ENCODE measurements at places on chromosomes 6 and 20.

DNA sequence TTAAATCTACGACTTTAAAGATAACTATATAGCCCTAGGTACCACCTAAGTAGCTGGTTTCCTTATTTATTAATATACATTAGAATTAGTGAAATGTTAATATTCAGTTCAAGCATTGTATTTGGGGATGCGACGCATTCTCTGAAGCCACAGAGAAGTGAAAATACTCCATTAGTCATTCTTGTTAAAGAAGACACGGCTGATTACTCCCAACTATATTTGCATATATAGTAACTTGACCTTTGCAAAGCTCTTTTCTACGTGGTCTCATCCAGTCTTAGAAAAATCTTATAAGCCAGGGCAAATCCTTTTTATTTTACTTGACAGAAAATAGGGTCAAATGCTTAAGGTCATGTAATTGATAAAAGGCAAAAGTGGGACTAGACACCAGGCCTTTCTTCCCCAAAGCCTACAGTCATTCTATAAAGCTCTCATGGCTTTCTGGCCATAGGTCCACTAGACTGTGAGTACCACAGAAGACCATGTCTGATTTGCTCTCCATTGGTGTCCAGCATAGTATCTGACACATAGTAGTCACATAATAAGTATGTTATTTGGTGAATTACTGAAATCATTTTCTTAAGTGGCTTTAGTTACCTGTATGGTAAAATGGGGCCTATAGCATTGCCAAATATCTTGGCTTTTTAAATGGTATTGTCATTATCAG is 11.3 kb downstream of the ZHX3 start:
- no peak for DNase-seq

- DNase-seq, result no peak
Measured at GRCh38 chr20:50874111-50874757, 57.0 kb downstream of the ADNP start.

- DNase-seq, result no peak
Measured at GRCh38 chr20:57122536-57123489, 143.6 kb downstream of the BMP7 start.

DNA sequence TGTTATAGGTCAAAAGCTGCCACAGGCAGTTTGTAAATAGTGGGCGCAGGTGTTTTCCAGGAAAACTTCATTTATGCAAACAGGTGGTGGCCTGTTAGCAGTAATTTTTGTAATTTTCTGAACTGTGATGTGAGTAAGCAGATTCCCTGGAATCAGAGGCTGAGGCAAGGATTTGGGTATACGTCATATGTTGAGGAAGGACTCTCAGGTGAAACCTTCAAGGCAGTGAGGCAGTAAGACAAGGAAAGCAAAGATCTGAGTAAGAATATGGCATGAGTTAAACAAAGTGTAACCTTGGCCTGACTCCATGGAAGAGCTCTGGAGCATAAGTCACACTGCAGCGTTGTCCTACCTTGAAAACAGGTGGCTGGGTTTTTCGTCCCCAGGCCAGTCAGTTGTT is 291.1 kb upstream of the BTBD3 start:
- DNase-seq, result no peak

GRCh38 chr6:82364087-82365015 is 734 bp downstream of the TPBG start:
- DNase-seq, result peak; percentile 83

GRCh38 chr6:116801971-116802370 is 26.9 kb downstream of the GPRC6A start:
- DNase-seq, result no peak
